Esophagus squamous epithelium (tissue), 5 donors: ENCODE measurements at places on chromosomes 6 and 20.

- DNase-seq = no peak
These were observed 121.3 kb downstream of the TFAP2C start for GRCh38 chr20:56750430-56750829.

DNA sequence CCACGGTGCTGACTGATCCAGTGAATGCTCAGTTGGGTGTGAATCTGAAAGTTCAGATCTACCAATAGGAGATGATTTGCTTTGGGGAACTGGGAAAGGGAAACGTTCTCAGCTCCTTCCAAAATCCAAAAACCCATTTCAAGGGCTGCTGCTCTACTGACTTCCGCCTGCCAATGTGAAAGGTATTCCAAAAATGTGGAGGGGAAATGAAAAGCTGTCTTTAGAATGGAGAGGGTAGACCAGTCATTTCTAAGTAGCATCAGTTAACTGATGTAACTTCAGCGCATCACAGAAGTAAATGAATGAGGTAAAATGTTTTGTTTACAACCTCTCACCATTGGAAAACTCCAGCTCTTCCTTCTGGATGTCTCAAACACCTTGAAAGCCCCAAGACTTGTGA is 19.6 kb upstream of the EYA2 start:
- no peak for DNase-seq

DNA sequence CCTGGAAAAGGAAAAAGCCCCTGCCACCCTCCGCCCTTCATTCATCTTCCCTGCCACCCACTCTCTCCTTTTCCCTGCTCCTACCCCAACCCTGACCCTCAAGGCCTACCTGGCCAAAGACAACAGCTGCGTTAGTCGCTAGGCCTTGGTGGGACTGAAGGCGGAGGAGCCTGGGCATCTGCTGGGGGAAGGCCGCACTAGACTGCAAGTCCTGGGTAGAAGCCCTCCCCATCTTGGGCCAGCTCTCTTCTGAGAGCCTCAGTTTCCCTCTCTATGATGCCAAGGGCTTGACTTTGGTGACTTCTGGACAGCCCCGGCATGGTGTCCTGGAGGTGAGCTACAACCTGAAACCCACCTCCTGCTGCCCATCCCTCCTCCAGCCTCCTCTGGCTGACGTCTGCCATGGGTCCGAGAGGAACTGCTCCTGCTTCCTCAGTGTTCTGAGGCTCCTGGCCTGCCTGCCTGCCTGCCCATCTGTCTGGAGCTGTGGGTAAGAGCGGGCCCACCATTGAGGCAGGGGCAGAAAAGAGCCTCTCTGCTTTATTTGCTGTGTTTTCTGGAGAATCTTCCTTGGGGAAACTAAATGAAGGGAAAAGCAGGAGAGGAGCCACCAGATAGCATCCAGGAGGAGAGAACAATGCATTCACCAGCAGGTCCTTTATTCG is 7.5 kb upstream of the FOXC1 start:
- DNase-seq = no peak

GRCh38 chr20:51641866-51642265 is 99.3 kb upstream of the NFATC2 start:
- DNase-seq = no peak

- no peak for DNase-seq
These were observed 793 bp upstream of the TRIM40 start for GRCh38 chr6:30135147-30135546.

DNA sequence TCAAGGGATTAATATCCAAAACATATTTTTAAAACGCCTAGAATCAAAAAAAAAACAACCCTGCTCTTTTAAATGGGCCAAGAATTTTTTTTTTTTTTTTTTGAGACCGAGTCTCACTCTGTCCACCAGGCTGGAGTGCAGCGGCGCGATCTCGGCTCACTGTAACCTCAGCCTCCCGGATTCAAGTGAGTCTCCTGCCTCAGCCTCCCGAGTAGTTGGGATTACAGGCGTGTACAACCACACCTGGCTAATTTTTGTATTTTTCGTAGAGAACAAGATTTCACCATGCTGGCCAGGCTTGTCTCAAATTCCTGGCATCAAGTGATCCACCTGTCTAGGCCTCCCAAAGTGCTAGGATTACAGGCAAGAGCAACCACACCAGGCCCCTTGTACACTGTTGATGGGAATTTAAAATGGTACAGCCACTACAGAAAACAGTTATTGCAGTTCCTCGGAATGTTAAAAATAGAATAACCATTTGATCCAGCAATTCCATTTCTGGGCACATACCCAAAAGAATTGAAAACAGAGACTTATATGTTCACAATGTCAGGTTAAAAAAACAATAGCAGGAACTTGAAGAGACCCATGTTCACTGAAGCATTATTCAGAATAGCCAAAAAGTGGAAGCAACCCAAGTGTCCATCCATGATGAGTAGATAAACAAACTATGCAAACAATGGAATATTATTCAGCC is 3.1 kb upstream of the MYL9 start:
- no peak for DNase-seq

GRCh38 chr20:34604980-34605788 is 46.7 kb downstream of the MAP1LC3A start:
- DNase-seq = no peak

- DNase-seq = no peak
These were observed 83.4 kb downstream of the NOL4L start for GRCh38 chr20:32501709-32502108.

DNA sequence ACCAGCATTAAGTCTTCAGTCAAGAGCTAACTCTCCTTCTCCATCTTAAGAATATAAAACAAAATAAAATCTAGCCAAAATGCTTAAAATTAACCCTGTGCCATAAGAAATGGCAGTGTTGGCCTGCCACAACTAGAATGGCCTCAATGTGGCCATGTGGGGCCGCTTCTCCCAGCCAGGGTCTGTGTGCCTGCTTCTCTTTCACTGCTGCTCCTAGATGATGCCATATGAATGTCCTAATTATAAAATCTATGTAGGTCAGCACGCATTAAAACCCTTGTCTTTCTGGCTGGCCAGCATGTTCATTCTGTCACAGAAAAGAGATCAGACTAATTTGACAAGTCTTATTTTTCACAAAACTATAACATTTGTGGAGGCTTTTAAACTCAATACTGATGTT is 102.6 kb downstream of the C6orf118 start:
- no peak for DNase-seq

- no peak for DNase-seq
These were observed 71.4 kb upstream of the SCAF8 start for GRCh38 chr6:154661768-154662167.

DNA sequence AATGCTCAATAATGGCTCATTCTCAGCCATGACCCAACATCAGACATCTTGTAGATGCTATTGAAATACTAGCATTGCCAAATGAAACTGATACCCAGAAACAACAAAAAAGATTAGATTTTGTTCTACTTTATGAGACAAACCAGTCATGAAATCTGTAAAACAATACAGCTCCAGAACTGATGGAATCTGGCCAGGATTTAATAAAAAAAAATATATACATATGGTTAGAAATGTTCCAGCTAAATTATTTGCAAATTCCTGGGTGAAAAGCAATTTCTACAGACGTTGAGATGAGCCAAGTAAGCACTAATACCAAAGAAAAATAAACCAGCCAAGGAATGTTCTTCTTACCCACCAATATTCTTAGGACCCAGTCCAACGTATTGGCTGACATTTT is 201.3 kb downstream of the EPHA7 start:
- no peak for DNase-seq

- no peak for DNase-seq
These were observed 19.5 kb upstream of the MAP3K4 start for GRCh38 chr6:160972111-160972510.

DNA sequence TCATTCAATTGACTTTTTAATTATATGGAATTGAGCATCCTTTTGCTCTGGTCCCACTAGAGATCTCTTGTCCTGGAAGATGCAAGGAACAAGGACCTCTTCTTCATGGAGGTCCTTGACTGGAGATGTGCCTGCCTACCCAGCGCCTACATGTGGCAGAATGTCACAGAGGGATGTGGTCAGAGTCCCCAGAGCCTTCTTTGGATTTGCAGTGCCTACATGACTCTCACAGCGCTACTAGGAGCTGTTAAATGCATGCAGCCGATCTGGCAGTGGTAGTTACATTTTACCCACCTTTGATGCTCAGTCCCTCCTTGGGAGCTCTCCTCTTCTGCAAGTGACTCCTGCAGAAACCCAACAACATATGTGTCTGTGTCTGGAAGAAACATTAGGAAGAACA is 51.9 kb upstream of the ADTRP start:
- no peak for DNase-seq

DNA sequence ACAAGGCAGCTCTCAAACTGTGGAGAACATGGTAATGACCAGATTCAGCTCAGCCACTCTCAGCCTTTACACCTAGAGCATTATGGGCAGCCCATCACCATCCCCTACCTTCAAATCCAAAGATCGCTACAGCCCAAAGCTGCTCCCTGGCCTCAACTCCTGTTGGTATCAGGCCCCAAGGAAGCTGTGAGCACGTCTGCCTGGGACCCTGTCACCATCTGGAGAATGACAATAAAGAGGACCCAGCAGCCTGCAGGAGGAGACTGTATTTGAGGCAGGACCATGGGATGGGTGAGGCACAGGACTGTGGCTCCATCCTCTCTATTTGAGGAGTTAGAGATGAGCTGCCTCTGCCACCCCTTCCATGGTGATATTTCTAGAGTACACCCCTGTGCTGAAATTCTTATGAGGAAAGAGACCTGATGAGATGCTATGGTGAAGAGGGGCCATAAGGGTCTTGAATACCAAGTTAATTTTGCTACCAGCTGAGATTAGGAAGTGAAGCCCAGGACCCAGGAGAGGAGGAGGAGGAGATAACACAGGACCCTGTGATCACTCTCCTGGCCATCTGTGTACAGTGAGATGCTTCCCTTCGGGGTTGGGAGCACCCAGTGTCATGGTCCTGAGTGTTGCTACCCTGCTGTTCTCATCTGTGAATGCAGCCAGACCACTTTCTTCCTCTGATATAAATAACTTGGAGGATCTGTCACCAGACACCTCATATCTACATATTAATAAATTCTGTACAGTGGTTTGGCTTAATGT is 19.6 kb upstream of the MICB start:
- DNase-seq = no peak

DNA sequence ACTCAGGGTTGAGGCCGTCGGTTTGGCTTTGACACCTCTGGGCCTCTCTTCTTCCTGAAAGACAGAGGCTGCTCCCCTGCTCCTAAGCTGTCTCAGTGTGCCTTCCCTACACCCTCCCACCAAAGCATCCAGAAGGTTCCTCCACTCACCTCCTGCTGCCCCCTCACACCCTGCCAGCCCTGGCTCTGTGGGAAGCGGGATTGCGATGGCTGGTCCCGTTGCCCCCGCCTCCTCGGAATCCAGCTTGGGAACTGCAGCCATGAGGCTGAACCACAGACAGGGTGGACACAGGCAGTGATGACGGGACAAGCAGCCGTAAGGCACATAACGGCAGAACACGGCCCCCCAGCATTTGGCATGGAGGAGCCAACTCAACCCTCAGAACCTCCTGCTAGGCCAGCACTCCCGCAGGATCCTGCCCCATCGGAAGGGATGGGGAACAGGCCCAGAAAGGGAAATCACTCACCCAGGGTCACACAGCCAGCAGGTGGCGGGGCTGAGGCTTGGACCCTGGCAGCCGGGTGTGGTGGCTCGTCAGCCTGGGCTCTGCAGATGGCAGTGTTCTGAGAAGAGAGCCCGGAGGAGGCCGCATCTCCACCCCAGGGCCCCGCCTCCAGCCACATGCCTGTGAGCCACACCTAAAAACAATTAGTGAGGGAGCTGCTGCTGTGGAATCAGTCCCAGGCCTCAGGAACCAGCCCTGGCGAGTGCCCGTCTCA is 139.6 kb downstream of the PHACTR3 start:
- DNase-seq = no peak

DNA sequence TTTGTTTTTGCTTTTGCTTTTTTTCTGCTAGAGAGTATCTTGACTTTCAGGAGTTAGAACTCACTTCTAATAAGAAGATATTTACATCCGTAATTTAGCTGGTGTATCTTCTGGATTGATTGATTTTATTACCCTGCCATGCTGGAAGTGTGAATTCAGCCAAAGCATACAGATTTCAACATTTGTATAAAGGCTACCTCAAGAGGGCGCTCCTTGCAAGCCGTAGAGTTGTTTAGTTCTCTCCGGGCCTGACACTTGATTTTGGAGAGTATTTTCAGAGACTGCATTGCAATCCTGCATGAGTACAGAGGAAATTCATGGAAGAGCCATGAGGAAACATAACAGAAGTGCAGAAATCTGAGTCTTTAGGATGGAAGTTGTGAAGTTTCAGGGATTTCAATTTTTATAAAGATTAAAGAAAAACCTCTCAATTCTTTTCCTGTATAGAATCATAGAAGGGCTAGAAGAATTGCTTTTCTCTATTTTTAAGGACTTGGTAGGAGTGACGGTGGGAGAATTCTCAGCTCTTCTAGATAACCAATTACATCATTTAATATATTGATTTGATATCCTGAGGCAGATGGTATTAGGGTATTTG is 66.7 kb upstream of the TIAM2 start:
- no peak for DNase-seq

- no peak for DNase-seq
These were observed 18.2 kb downstream of the TMEM242 start for GRCh38 chr6:157304899-157305663.

DNA sequence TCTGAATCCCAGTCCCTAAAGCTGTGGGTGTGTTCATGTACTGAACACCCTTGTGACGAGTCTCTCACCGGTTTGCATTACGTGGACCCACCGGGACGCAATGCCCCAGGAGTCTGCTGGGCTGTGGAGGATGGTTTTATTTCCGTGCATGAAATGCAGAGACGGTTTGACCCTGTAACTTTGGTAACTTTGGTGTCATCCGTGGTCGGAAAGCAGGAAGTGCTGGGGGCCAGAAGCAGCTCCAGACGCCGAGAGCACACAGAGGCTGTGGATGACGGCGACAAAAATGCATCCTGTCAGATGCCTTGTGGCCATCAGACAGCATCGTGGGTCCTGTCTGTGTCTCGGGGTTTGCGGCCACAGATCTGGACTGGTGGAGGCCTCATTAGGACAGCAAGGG is 7.2 kb downstream of the BHLHE23 start:
- no peak for DNase-seq

- no peak for DNase-seq
These were observed 22.7 kb downstream of the SNAI1 start for GRCh38 chr20:50005471-50005981.

DNA sequence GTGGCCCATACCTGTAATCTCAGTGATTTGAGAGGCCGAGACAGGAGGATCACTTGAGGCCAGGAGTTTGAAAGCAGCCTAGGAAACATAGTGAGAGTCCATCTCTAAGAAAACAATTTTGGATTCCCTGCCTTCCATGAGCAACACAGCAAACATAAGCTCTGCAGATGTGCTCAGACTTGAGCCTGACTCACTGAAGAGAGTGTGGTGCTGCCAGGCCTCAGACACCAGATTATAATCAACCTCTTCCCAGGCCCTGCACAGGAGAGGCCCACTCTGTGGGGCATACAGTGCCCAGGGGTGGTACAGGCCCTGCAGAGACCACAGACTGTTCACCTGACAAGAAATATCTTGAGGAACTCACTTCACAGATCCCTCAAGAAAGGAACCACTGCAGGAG is 19.9 kb downstream of the HLA-DPB1 start:
- DNase-seq = no peak

- DNase-seq = no peak
These were observed 623.9 kb downstream of the DOK5 start for GRCh38 chr20:55099251-55099650.
